ENCODE measurements at places on chromosomes 12 and 14.

DNA sequence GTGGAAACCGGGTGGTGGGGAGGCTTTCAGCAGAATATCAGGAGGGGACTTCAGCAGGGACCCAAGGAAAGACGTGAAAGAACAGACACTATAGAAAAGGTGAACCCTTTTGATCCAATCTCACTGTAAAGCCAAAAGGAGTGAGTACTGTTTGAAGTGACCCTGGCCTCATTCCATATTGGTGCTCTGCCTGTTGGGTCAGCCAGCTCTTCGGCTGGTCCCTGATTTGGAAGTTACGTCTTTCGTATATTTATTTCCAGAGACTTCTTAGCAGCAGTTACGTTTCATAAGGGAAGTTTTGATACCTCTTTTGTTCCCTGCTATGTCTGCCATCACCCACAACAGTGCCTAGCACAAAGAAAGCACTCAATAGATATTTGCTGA is 21.9 kb downstream of the WNT5B start:
- no peak for DNase-seq

DNA sequence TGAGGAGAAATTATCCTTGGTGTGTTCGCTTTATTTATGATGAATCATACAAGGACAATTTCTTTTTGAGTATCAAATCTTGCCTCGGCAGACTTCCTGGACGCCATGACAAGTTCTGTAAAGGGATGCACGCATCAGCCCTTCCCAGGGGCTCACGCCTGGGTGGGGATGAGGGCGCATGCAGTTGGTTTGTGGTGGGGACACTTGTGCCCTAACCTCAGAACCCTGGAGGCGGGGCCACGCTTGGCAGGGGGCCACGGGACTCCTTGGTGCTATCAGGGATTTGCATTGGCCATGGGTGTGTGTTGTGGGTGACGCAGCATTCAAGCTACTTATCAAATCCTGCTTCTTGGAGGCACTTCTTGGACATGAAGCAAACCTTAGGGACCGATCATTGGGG is 143.8 kb upstream of the RTL1 start:
- no peak for DNase-seq

GRCh38 chr12:75834591-75834990 is 197.0 kb downstream of the PHLDA1 start:
- DNase-seq = no peak

GRCh38 chr14:29851397-29851796 is 76.2 kb downstream of the PRKD1 start:
- no peak for DNase-seq

DNA sequence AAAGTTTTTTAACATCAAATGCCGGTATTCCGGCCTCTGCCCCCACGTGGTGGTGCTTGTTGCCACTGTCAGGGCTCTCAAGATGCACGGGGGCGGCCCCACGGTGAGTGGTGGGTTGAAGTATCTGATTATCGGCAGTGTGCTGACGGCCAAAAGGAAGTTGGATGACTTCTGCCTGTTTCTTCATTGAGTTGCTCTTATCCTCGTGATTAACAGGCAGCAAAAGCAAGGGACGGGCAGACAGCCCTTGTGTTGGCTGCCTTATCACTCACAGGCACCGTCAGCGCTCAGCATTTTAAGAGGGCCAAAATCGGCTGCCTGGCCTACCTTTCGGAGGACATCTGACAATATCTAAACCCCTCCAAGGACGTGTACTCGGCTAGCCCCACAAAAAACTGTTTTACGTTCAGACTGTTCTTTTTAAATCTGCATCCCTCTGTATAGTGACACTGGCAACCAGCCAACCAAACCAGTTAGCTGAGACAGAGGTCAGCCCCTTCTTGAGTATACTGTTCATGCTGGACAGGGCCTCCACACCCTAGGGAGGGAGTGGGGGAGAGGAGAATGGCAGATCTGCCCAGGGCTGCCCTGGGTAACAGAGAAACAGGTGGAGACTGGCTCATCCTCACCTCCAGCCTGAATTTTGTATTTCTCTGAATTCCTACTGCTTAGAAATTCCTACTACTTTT is 22.9 kb upstream of the AKAP5 start:
- no peak for DNase-seq

DNA sequence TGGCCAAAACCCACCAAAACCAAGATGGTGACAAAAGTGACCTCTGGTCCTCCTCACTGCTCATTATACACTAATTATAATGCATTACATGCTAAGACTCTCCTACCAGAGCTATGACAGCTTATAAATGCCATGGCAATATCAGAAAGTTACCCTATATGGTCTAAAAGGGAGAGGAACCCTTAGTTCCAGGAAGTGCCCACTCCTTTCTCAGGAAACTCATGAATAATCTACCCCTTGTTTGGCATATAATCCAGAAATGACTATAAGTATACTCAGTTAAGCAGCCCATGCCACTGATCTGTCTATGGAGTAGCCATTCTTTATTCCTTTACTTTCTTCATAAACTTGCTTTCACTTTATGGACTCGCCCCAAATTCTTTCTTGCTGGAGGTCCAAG is 43.0 kb upstream of the FUT8 start:
- no peak for DNase-seq

DNA sequence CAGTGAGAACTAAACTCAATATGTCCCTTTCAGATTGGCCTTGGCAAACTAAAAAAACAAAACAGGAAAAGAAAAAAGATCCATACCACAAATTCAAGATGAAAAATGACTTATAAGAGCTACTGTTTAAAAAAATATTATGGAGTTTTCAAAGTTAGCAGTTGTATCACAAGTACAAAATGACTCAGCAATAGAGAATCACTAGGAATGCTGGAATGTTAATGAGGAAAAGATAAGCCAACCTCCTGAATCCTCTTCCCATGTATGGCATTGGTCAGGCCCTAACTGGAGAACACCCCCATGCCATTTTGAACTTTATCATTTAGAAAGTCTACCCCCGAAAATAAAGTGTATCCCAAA is 62.2 kb downstream of the PPP1R36 start:
- DNase-seq = no peak

GRCh38 chr14:22668863-22669262 is 24.7 kb upstream of the OR6J1 start:
- no peak for DNase-seq
